Keratinocyte (primary cell): ENCODE measurements at places on chromosomes 2 and 18. TPM values are rescaled to one million over a fixed set of nuclear protein-coding genes. Genes with fewer than 3 reads are reported as not detected.

FAM161A gene
- 0.78 to 2.1 TPM (median 1.1 TPM) in 3 replicates for polyA plus RNA-seq

RTN4 gene
- 244 to 434 TPM (median 406 TPM) in 3 replicates for polyA plus RNA-seq

NYAP2 gene
- polyA plus RNA-seq, result not detected in 3 replicates

THOC1 gene
- polyA plus RNA-seq, result 13.6 to 35.8 TPM (median 20.7 TPM) in 3 replicates

TCF23 gene
- not detected in 3 replicates for polyA plus RNA-seq

CLEC4F gene
- not detected in 3 replicates for polyA plus RNA-seq

NEU2 gene
- not detected in 3 replicates for polyA plus RNA-seq

KATNAL2 gene
- polyA plus RNA-seq, result 0.66 to 1.4 TPM (median 1.1 TPM) in 3 replicates

FMNL2 gene
- 38.6 to 62.7 TPM (median 38.9 TPM) in 3 replicates for polyA plus RNA-seq

SP140 gene
- polyA plus RNA-seq, result 0.95 to 1.2 TPM (median 0.95 TPM) in 3 replicates

PDE11A gene
- 0.01 to 0.05 TPM (median 0.04 TPM) in 3 replicates for polyA plus RNA-seq

IGFBP5 gene
- 0.15 to 3.2 TPM (median 1.1 TPM) in 3 replicates for polyA plus RNA-seq

TRIM54 gene
- polyA plus RNA-seq, result not detected in 3 replicates

DNAH6 gene
- polyA plus RNA-seq, result 0.02 to 0.08 TPM (median 0.05 TPM) in 3 replicates

SERPINB10 gene
- polyA plus RNA-seq, result 4.2 to 10.1 TPM (median 5.8 TPM) in 3 replicates

NEUROD1 gene
- not detected in 3 replicates for polyA plus RNA-seq

IL1B gene
- polyA plus RNA-seq, result 221 to 291 TPM (median 232 TPM) in 3 replicates

FSHR gene
- not detected in 3 replicates for polyA plus RNA-seq

KCNE4 gene
- 0.01 to 0.13 TPM (median 0.09 TPM) in 3 replicates for polyA plus RNA-seq

CYP26B1 gene
- 0.75 to 1.8 TPM (median 1.2 TPM) in 3 replicates for polyA plus RNA-seq

FOXI3 gene
- polyA plus RNA-seq, result 0.02 TPM in 1 of 3 replicates, not detected in the others

MAP3K19 gene
- polyA plus RNA-seq, result not detected in 3 replicates

COLEC11 gene
- polyA plus RNA-seq, result not detected in 3 replicates

ASXL3 gene
- 0.01 TPM in 1 of 3 replicates, not detected in the others for polyA plus RNA-seq

C2orf15 gene
- polyA plus RNA-seq, result 0.31 to 0.75 TPM (median 0.48 TPM) in 3 replicates
